ENCODE measurements at places on chromosomes 3 and 15.

DNA sequence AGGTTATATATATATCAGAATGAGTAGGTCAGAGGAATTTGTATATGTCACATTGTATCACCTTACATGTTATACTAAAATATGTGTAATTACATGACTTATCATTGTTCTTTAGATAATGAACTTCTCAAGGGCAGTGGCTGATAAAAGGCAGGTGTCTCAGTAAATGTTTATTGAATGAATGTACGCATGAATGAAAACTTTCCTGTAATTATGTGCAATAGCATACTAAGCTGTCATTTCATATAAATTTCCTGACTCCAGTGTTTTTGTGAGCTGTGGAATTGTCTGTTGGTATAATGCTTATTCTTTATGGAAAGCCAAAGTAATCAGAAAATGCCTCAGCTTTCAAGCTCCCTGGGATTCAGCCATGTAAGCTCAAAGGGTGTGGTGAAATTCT, 4.2 kb downstream of the TBC1D23 start:
- no peak for DNase-seq

DNA sequence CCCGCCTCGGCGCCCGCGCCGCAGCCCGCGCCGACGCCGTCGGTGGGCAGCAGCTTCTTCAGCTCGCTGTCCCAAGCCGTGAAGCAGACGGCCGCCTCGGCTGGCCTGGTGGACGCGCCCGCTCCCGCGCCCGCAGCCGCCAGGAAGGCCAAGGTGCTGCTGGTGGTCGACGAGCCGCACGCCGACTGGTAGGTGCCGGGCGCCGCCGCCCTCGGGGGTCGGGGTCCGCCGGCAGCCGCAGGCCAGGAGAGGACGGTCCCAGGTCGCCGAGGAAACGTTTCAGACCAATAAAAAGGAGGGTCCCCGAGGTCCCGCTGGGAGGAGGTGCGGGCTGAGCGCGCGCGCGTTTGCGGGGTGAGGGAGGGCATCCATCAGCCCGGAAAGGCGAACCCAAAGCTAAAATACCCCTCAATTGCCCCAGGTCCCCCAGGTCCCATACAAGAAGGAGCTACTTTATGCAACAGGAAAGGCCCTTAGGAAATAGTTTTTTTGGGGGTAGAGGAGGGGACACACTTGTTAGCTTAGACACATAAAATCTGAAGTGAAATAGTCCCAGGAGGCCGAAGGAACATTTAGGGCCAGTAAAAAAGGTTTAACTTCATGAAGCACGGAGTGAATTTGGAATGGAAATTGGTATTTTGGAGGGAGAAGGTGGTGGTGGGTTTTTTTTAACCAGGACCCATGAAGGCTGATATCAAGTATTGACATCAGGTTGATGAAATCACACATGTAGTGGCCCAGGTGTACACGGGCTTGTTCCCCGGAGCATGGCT, 739 bp downstream of the SYN2 start:
- DNase-seq = no peak

- DNase-seq = no peak
Observed at GRCh38 chr3:178947738-178948137, 123.9 kb downstream of the ZMAT3 start.

DNA sequence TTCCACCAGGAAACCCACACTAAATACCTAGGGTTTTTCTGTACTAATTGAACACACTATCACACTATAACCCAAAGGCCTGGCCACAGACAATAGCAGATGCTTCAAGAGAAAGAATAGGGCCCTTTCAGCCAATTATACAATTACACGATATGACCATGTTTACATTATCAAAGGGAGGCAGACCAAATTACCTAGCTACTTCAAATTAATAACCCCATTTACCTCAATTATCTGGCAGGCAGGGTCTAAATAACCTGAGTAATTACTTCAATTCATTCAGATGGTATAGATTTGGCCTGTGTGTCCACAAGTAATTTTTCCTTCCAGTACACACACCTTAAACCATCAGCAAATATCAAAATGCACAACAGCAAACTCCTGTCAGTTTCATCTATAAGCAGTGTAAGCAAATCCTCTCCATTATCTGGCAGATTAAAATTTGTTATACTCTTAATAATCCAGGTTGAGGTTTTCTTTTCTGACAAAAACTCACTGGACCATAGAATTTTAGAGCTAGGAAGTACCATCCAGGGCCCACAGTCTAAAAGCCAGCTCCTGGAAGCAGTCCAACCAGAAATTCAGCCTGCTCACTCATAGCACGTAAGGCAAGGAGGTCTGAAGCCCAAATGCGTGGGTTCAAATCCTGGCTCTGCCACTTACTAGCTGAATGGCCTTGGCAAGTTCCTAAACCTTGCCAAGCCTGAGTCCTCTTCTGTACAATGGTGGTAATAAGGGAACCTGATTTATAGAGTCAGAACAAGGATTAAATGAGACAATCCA, 51.8 kb downstream of the RFTN1 start:
- no peak for DNase-seq

GRCh38 chr3:46615050-46615775, 2.9 kb downstream of the FAM240A start:
- no peak for DNase-seq

DNA sequence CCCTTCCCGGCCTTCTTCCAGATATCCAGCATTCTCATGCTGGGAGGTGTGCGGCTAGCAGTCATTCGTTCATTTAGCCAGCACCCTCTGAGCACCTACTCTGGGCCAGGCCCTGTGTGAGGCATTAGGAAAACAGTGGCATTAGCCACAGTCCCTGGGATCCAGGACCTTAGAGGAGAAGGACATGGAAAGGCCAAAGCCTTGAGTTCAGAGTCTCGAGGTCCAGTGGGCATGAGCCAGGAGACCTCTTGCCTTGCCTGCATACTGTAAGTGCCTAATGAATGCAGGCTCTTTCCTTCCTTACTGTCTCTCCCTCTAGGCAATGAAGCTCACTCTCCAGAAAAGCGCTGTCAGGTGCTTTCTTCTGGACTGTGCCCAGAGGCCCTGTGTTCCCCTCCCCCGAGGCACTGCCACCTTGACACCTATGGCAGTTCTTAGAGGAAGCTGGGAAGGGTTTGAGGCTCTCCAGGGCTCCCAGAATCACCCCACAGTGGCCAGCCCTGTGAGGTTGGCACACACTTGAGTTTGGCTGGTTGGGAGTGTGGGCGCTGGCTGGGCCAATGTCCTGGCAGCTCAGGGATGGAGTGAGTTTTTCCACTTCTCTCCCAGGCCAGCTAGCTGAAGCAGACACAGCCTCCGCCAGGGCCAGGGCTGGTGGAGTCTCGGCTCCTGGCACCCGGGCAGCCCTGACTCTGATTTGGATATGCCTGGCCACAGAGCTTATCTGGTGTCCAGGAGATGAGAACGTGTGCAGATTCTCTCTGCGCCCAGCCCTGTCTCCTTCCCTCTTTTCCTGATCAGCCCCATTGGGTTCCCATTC, 5.4 kb downstream of the CORO2B start:
- no peak for DNase-seq

DNA sequence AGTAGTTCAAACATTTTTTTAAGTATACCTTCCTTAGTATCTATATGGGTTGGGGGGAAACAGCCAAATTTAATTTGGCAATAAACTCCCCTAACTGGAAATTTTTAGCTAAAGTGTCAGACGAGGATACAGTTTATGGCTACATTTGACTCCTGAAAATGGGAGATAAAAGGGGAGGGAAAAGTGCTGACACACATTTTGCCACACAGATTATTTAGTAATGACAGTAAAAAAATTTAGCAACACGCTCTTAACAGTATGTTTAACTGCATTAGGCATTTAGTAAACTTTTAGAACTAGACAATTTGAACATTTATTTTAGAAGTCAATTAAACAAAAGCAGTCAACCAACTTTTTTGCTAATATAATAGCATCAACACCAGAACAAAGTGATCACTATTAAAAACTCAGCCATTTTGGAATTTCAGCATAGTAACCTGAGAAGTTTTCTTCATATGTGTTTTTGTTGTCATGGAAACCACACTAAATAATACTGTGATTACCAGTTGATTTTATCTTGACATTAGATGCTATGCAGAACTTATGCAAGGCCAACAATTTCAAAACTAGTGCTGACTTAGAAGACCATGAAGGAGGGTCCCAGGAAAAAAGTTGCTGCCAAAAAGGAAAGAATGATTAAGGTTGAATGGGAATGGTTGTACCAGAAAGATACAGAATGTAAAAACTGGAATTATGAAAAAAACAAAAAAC, 47.0 kb upstream of the TFG start:
- DNase-seq = no peak

- no peak for DNase-seq
Observed at GRCh38 chr3:62065985-62066693, 307.2 kb downstream of the FEZF2 start.

DNA sequence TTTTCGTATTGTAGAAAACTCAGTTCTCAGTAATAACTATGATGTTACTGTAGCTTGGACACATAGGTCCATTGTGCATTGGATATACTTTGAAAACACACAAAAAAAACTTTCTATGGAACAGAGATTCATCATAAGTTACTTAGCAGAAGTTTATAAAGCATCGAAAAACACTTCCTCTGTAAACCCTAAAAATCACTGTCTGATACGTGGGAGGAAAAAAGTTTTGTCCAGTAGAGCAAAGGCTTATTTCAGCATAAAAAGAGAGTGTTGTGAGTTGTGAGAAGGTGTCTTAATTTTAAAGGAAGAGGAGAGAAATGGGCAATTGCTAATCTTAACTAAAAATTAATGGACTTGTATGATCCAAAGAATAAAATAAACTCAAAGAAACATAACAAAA, 64.8 kb downstream of the OSTN start:
- DNase-seq = no peak

GRCh38 chr3:62611541-62612240, 238.3 kb upstream of the FEZF2 start:
- no peak for DNase-seq

GRCh38 chr15:78533331-78533730, 6.9 kb upstream of the PSMA4 start:
- no peak for DNase-seq

GRCh38 chr15:77081971-77082370, 11.1 kb upstream of the TSPAN3 start:
- DNase-seq = no peak

GRCh38 chr15:70112074-70112395, 14.3 kb upstream of the TLE3 start:
- no peak for DNase-seq

GRCh38 chr15:83062768-83063180, 4.3 kb downstream of the BTBD1 start:
- DNase-seq = no peak

DNA sequence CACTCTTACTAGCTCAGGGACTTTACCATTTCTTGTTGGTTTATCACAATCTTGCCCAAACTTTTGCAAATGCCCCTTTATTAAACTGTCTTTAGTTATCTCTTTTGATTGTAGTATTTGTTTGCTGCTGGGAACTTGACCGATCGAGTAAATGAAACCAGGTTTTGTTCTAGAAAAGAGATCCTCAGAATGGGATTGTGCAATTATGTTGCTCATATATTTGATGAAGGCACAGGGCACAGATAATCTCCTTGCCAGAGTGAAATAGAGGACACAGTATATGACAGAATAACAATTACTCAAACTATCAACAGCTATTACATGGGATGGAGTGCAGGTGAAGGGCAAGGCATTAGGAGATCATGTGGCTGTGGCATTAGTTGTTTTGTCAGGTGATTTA, 216.6 kb upstream of the RASGRP1 start:
- no peak for DNase-seq

- no peak for DNase-seq
Observed at GRCh38 chr15:67063689-67064606, 1.5 kb upstream of the SMAD3 start.

GRCh38 chr15:101657968-101658784, 6.0 kb upstream of the TM2D3 start:
- DNase-seq = no peak

GRCh38 chr15:66171841-66172240, 81.7 kb downstream of the MEGF11 start:
- no peak for DNase-seq

DNA sequence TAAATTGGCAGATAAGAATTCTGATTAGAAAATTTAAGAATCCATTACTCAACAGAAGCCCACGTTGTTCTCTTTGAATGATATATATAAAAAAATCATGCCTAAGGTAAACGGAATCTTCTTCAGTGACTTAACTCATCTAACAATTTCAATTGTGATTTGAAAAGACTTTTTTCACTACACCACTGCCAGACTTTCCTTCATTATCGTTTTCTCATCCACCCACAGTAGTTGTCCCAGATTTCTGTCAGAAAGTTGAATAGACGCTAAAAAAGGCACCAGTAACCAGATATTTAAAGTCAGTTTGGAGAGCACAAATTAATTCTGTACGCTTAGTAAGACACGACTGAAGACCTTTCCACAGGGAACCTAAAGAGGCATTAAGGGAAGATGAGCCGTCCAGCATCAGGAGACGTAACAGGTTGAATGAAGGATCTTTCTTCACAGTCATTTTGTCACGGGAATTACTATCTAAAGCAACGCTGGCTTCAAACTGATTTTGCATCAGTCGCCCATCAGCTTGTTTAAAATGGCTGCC, 1.3 kb downstream of the HIGD1A start:
- DNase-seq = no peak

GRCh38 chr3:67104388-67104787, 106.3 kb downstream of the KBTBD8 start:
- DNase-seq = no peak

DNA sequence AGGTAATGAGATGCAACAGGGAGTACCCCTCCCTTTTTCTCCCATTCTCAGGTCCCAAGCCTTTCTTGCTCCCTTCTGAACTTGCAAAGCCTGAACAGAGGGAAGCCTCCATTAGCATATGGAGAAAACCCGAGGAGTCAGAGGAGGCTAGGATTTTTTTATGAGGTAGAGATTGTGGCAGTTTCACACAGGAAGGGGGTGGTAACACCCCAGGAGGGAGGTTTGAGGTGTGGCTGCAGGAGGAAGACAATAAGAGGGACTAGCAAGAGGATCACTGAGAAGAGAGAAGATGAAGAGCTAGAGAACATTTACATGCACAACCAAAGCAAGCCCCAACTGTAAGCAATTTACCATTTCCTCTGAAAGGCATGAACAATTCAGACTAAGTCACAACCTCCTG, 322.7 kb downstream of the SV2B start:
- no peak for DNase-seq

GRCh38 chr3:8087951-8088350, 413.7 kb upstream of the LMCD1 start:
- DNase-seq = no peak

DNA sequence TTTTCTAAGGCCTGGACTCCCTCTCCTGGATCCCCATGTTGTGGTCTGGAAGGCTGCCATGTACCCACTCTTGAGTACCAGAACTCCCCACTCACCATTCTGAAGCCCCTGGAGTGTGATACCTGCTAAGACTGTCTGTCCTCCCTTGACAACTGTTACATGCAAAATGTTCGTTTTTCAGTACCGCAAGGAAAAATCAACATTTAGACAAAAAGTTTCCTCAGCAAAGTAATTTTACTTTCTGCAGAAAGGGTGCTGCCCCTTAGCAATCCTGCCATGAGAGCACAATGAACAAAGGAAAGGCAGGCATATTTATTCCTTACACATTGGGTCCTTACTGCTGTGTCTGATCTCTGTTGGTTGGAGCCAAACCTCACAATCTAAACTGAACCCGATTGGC, 7.0 kb upstream of the GK5 start:
- no peak for DNase-seq
